ENCODE measurements at places on chromosomes 4 and X. TPM values are rescaled to one million over a fixed set of nuclear protein-coding genes. Genes with fewer than 3 reads are reported as not detected.

Gene UPF3B
- 2.5 TPM for total RNA-seq

Gene TKTL2
- total RNA-seq: not detected

Gene RPL34
- 1,086 TPM for total RNA-seq

Gene PPP2R2C
- total RNA-seq: 17.2 TPM

Gene SERTM2
- 28.2 TPM for total RNA-seq

Gene IL15
- 11.5 TPM for total RNA-seq

Gene SLC49A3
- total RNA-seq: 11.0 TPM

Gene AR
- total RNA-seq: 35.1 TPM

Gene FAM9B
- total RNA-seq: not detected

Gene RNF175
- 2.2 TPM for total RNA-seq

Gene ITM2A
- total RNA-seq: 89.4 TPM

DNA sequence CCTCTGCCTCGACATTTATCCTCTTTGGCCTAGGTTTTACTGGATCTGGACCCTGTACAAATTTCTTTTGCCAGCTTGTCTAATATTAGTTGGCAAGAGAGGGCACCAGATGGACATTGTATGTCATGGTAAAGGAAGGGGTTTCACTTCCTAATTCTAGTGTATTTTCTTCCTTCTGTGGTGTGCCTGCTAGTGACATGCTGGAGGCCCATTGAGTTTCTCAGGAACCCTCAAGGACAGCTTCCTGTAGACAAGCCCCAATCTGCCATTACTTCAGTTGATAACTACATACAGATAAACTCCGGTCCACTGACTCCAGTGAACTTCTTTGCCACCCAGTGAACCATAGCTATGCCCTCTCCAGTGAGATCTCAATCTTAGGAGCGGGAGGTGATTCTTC, 116.9 kb downstream of the STPG2 start:
- DNase-seq: no peak

DNA sequence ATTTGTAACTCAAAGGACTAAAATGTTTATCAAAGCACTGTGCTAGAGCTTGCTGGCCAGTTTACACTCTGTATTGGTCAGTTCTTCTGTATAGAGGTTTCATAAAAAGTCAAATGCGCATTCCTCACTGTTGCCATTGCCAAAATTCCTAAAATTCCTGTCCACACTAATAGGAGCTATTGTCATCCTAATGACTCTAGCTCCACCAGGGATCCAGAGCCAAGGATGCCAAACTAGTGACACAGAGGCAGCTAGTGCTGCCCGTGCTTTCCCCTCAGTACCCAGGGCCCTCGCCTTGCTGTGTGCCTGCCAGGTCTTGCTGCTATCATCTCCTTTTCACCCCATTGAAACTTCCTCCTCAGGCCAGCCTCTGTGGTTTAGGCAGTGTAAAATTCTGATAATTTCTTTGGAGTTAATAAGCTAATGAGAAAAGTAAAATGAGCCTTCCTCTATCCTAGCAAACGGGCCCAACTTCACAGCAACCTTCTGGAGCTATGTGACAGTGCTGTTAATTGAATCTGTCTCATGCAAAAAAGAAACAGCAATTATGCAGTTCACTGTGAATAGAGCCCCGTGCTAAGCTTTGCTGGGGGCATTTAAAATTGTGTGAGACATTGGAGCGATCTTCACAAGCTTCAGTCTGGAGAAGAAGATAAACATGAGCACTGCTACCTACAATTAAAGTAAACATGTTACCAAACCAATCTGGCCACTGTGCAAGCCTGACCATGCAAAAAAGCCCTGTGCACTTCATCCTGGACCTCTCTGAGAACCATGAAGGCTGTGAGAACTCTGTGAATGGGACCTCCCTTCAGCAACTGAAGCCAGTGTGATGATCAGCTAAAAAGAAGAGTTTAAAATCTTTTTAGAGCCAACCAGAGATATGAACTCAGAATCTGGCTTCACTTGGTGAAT, 43.1 kb upstream of the FGF2 start:
- DNase-seq: no peak

DNA sequence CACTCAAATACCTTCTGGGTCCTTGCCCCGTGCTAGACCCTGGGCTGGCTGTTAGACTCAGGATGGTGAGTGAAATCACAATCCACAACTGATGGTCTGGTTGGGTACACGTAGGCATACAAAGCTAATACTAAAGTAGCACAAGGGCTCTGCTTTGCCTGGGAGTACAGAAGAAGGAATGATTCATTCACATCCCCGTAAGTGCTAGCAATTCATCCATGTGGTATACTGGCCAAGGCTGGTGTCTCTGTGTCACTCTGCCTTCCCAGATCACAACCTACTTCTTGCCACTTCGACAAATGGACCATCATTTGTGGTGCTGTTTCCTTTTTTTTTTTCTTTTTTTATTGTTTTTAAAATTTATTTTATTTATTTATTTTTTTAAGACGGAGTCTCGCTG, 19.7 kb upstream of the RBM47 start:
- no peak for DNase-seq

GRCh38 chr4:5757091-5757490, 46.1 kb downstream of the EVC start:
- DNase-seq: no peak

DNA sequence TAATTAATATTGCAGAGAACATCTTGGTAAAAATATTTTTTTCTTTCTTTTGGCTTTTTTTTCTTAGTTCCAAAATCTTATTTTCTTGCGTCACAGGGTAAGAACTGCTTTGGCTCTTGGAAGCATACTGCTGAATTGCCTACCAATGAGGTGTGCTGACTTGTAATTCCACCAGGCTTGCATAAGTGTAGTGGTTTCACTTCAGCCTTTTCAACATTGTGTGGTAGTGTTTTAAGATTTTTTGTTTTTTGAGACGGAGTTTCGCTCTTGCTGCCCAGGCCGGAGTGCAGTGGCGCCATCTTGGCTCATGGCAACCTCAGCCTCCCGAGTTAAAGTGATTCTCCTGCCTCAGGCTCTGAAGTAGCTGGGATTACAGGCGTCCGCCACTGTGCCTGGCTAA, 42.4 kb downstream of the N4BP2 start:
- DNase-seq: no peak

GRCh38 chrX:110182362-110182761, 135.5 kb downstream of the AMMECR1 start:
- no peak for DNase-seq

DNA sequence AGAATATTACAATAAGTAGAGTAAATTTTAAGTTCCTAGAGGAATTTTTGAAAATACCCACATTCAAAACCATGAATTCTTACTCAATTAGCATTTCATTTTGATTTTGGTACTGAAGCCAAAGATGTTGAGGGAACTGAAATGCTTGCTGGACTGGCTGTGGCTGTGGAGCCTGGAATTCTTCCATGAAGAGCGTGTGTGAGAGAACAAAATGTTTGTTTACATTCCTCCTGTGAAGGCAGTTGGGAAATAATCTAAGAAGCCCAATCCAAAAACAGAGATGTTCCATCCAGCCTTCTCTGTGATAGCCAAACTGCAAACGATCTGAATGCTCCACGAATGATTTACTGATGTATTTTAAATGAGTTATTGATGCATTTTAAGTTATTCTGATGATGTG, 3.8 kb upstream of the ADH1B start:
- no peak for DNase-seq

- DNase-seq: no peak
Observed at GRCh38 chr4:44046491-44046890, 402.1 kb downstream of the KCTD8 start.

GRCh38 chrX:23012162-23012561, 12.4 kb downstream of the DDX53 start:
- DNase-seq: no peak

DNA sequence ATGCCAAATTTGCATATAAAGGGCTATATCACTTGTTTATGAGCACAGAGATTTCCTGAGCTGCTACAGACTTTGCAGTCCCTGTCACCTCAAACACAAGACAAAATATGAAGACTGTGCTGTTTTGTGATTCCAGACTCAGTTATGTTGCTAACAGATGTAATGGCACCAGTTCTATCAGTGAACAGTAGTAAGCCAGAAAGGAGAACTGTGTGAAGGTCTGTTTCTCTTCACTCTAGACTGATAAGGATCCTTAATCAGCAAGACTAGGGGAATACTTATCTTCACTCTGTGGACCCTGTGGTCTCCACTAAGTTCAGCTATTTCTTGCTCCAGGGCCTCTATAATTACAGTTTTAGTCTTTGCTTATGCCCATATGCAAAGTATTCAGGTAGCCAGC, 82.7 kb downstream of the ANXA5 start:
- DNase-seq: no peak

DNA sequence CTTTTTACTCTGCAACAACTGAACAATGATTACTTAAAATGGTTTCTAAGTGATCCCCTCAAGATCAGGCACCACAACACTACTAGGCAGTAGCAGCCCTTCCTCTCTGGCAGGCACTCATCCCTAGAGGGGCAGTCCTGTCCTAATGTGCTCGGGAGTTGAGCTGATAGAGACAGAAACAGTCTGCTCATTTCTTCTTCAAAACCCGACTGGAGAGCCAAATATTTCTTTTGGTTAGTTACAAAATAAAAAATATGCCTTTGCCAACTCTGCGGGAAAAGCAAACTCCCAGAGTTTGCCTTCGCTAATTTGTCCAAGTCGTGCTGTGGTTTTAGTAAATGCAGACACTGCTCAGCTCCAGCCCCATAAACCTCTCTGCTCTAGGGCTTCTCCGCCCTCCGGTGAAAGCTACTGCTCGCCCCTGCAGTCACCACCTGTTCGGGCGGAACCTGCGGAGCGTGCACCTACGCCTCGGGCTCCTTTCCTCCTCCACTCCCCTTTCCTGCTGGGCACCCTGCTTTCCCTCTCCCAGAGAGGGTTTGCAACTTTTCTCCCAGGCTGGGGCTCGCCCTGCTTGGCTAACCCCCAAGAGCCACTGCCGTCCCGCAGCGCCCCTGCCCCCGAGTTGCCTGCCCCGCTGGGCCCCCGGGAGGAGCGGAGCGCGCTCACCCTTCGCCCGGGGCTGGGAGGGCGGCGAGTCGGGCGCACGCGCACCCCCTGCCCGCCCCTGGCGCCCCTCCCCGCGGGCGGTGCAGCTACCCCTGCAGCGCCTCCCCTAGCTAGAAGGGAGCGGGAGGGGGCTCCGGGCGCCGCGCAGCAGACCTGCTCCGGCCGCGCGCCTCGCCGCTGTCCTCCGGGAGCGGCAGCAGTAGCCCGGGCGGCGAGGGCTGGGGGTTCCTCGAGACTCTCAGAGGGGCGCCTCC, at the start of gene NPNT:
Gene NPNT, plus strand, starts transcription at position 812 of the 923 bp plus-strand sequence. CDS start 182 bp downstream, outside the sequence.
- no peak for DNase-seq

- no peak for DNase-seq
Observed at GRCh38 chr4:100566396-100566795, 48.6 kb upstream of the EMCN start.

- DNase-seq: no peak
Observed at GRCh38 chr4:5137927-5138326, 86.6 kb downstream of the STK32B start.

DNA sequence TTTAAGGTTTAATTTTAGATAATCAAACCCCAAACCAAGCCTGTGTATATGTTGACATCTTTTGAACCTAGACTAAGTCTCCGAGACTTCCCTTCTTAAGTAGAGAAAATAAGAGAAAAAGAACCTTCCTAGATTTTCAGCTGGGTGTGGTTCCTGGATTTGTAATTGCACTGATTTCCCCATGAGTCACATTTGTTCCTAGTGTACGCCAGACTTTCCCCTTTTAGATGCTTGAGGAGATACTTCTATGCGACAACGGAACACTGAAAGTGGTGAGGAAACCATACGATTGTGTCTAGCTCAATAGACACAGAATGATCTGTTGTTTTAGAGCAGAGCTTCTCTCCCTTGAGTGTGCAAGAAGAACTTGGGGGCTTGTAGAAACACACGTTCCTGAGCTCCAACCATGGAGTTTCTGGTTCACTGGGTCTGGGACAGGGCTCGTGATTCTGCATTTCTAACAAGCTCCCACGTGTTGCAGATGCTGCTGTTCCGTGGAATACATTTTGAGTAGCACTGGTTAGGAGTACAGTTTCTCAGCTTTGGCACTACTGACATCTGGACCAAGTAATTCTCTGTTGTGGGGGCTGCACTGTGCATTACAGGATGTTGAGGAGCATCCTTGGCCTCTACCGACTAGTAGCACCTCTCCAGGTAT, 87.1 kb downstream of the AMELX start:
- DNase-seq: no peak

- DNase-seq: no peak
Observed at GRCh38 chr4:86484241-86484640, 109.9 kb upstream of the PTPN13 start.
